ENCODE measurements at places on chromosomes 4 and X. TPM values are rescaled to one million over a fixed set of nuclear protein-coding genes. Genes with fewer than 3 reads are reported as not detected.

DNA sequence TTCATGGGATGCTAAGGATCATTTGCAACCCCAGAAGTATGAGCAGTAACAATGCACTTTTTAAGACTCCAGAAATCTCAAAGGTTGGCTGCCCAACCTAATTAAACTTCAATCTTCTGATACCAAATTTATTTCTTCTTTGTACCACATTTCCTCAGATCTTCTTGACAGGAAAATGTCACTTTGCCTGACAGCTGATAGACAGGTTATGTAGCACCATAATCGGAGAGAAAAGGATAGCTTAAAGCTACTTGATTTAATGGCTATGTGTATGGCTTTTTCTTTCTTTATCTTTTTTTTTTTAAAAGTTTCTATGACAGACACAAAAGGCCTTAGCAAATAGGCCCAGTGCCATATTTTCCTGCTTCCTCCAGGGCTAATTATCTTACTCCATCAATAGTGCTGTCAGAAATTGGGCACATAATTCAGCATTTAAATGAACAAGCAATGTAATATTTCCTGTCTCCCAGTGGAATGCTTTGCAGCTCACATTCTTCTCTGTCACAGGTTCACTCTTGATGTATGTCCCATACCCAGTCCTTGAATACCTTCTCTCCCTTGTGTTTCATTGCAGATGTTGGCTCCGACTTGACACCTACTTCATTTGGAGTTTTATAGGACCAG is 795.7 kb downstream of the ADGRL3 start:
- DNase-seq, result no peak

The F9 gene
- not detected for polyA plus RNA-seq

The MGARP gene
- 0.77 TPM for polyA plus RNA-seq

GRCh38 chr4:169616846-169617245 is 3.5 kb upstream of the CLCN3 start:
- DNase-seq, result no peak

- DNase-seq, result no peak
Measured at GRCh38 chrX:150767475-150768131, 74.4 kb downstream of the MTMR1 start.

- no peak for DNase-seq
Measured at GRCh38 chr4:150464523-150464922, 117.4 kb upstream of the MAB21L2 start.

The KLB gene
- polyA plus RNA-seq, result 0.31 TPM

DNA sequence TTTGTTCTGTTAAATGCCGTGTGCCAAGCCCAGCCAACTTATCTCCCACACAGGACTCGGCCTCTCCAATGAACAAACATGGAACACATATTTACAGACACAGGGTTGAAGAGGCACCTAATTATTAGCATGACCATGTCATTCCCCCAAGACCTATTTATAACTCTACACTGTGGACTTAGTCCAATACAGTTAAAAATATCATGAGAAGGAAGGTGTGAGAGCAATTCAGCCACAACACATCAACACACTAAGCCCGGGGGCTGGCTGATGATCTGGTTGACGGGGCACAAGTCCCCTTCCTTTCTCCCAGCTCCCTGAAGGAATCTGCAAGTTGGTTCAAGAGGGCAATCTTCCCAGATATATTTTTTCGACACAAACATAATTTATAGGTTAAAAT is 28.1 kb downstream of the MANBA start:
- peak; percentile 31 for DNase-seq

The APLN gene
- polyA plus RNA-seq, result 3.3 TPM

The AMTN gene
- not detected for polyA plus RNA-seq

The TMEM154 gene
- 2.3 TPM for polyA plus RNA-seq

DNA sequence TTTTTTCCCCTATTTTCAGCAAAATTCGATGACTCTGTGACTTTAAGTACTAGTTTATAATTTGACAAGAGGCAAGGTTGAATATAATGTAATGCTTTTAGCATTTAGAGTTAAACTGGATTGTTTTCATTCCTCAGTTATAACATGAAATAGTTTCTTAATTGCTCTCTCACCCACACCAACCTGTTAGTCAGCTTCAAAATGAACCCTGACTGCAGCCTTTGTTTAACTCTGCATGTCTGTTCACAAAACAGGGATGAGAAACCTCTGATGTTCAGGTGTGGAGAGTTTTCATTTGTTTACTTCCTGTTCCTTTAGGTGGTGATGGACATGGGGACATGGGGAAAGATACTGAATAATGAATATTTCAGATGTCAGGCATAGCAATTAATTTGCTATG is 49.9 kb upstream of the MND1 start:
- DNase-seq, result peak; percentile 23

The MBNL3 gene
- polyA plus RNA-seq, result 20.3 TPM

GRCh38 chr4:183409934-183410333 is 34.5 kb upstream of the CDKN2AIP start:
- no peak for DNase-seq

GRCh38 chrX:18410038-18410437 is 15.4 kb upstream of the CDKL5 start:
- DNase-seq, result no peak

DNA sequence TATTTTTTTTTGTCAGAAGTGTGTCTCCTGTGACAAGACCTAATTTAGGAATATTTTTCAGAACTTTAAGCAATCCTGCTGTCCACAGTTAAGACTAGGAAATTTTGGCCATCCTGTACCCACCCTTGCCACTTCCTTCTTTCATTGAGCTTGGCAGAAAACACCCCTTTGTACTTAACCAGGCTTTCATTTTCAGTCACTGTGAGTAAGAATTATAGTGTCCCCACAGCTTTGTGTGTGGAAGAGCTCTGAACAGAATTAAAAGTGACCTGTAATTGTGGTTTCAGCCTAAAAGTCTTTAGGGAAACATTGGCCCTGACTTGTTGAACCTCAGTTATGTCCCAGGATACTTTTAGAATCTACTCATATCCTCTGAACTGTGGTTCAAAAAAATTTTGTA is 153.7 kb upstream of the BMP3 start:
- no peak for DNase-seq

DNA sequence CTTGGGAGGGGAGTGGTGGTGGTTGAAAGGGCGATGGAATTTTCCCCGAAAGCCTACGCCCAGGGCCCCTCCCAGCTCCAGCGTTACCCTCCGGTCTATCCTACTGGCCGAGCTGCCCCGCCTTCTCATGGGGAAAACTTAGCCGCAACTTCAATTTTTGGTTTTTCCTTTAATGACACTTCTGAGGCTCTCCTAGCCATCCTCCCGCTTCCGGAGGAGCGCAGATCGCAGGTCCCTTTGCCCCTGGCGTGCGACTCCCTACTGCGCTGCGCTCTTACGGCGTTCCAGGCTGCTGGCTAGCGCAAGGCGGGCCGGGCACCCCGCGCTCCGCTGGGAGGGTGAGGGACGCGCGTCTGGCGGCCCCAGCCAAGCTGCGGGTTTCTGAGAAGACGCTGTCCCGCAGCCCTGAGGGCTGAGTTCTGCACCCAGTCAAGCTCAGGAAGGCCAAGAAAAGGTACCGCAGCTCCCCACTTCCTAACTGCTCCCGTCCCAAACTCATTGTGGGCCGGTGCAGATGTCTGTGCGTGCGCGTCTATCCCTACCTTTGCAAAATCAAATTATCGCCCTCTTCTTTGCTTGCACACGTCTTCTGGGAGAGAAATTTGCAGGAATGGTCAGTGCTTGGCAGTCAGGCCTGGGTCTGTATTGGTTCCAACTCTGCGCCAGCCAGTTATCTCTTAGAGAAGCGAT is 533 bp downstream of the IL15 start:
- peak; percentile 37 for DNase-seq

- DNase-seq, result no peak
Measured at GRCh38 chrX:7316887-7317286, 168.9 kb upstream of the PUDP start.

- DNase-seq, result no peak
Measured at GRCh38 chrX:104745152-104745551, 179.2 kb downstream of the IL1RAPL2 start.

The LRCH2 gene
- polyA plus RNA-seq, result 17.5 TPM

- no peak for DNase-seq
Measured at GRCh38 chr4:14924812-14925344, 77.4 kb upstream of the CPEB2 start.

- no peak for DNase-seq
Measured at GRCh38 chrX:115531818-115532403, 29.1 kb upstream of the PLS3 start.

DNA sequence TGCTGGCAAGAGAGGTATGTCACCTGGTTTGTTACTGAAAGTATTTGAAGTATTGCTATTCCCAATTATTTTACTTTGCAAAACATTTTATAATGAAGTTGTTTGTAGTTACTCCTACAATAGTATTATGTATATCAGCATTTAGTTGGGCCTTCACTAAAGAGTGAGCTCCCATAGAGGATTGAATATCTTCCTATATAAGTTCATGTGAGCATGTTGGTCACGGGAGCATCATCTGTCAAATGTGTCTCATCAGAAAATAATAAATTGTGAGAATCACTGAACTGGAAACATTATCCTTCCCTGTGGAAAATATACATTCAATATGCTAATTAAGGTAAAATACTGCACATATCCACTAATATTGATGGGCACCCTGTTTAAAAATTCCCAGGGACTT is 360.1 kb upstream of the ADGRL3 start:
- no peak for DNase-seq

GRCh38 chrX:29560065-29560464 is 655.3 kb upstream of the MAGEB2 start:
- DNase-seq, result no peak

The SSX1 gene
- polyA plus RNA-seq, result not detected

- no peak for DNase-seq
Measured at GRCh38 chr4:164748375-164748774, 5.6 kb upstream of the SMIM31 start.

DNA sequence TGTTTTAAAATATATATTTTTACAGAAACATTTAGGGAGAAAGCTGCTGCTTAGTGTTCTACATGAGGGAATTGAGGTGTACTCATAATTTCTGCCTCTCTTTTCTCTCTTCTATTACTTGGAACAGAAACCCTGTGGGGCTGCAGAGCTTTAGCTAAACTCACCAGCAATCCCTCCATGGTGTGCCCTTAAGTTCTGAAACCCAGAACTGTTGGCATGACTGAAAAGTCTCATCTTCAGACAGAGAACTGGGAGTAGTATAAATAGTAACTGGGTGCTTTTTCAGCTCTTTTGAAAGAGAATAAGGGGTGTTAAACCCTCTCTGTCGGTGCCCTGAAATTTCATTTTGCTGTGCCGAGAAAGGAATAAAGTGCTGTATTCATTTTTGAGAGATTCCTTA is 294.9 kb upstream of the BOD1L1 start:
- DNase-seq, result no peak

The SMIM10L2A gene
- polyA plus RNA-seq, result 9.6 TPM

DNA sequence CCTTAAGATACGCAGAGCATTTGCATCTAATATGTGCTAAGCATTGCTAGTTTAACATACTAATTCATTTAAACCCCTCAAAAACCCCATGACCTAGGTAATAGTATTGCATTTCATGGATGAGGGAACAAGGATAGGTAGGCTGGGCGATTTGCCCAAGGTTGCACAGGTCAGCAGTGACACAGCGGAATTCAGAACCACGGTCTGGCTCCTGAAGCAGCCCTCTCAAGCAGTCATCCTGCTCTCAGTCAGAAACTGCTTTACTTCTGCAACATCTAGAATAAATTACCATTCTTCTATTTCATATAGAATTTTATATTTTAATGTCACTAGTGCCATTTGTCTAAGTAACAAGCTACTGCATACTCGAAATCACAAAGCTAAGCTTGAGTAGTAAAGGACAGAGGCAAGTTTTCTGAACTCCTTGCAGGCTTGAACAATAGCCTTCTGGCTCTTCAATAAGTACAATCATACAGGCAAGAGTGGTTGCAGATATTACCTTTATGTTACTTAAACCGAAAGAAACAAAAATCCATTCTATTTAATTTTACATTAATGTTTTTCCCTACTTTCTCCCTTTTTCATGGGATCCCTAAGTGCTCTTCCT is 555 bp upstream of the SPP1 start:
- DNase-seq, result no peak

DNA sequence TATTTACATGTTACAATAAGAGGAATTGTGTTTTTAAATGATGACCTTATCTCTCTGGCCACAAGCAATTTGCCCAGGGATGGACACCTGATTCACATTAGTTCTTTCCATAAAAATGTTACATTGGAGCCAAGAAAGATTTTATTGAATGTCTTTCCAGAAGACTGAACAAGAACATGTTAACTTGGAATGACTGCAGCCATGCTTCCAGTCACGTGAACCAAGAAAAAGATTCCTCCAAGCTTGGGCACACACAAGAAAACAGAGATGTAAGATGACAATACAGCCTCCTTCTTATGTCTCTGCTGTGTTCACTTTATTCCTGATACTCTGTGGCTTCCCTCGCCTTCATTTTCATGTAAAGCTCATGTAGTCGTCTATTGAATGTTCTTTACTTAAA is 737.6 kb downstream of the TRIML1 start:
- DNase-seq, result no peak

The SHISA3 gene
- polyA plus RNA-seq, result 38.4 TPM

DNA sequence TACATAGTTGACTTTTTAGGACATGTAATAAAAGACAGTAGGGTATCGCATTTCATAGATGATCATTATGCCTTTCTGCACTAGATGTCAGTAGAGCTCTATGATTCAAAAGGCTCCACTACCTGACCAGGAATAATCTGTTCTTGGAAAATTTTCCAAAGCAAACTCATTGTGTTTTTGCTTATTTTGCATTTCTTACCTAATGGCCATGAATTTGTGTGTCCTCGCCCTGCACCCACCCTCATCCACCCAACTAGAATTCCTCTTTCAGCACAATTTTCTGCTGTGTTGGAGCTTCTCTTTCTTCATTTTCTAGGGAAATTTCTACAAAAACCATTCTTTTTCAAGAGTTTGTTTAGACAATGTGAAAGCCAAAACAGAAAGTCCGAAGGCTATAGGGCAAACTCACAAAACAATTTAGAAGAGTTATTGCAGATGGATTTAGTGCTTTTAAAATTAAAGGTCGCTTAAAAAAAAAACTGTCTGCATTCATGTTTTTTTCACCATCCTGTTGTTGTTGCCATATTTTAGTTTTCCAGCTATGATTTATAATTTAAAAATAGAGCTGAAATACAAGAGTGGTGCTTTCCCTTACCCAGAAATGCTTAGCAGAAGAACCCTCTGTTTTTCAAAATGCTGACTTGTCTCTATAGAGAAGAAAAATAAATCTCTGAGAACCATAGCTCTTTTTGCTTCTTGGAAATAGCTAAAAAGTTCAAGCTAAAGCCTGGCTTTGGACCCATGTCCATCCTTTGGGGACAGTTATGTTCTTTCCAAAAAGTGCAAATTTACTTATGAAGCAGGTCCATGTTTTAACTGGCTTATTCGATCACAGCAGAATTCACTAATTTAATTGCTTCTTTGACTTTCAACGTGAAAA is 183.7 kb downstream of the SPATA18 start:
- peak; percentile 53 for DNase-seq

GRCh38 chrX:110003167-110004156 is 548 bp downstream of the TMEM164 start:
- no peak for DNase-seq

DNA sequence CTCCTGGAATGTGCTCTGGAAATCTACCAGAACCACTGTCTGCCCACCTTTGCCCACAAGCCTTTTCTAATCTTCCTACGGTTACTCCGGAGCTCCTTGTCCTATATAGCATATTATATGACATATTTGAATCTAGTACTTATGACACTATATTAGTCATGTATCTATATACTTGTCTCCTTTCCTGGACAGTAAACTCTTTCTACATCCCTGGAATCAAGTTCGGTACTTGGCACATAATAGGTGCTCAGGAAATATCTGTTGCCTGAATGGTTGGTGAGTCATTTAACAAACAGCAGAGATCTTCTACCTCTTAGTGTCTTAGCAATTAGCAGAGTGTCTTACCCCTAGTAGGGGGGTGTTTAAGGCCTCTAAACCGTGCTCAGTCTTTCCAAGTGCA is 123.6 kb downstream of the RELL1 start:
- DNase-seq, result no peak

- no peak for DNase-seq
Measured at GRCh38 chr4:98653890-98654867, 4.2 kb downstream of the TSPAN5 start.

The ETNPPL gene
- polyA plus RNA-seq, result not detected
